ENCODE measurements at places on chromosomes 12 and 14. TPM values are rescaled to one million over a fixed set of nuclear protein-coding genes. Genes with fewer than 3 reads are reported as not detected.

DNA sequence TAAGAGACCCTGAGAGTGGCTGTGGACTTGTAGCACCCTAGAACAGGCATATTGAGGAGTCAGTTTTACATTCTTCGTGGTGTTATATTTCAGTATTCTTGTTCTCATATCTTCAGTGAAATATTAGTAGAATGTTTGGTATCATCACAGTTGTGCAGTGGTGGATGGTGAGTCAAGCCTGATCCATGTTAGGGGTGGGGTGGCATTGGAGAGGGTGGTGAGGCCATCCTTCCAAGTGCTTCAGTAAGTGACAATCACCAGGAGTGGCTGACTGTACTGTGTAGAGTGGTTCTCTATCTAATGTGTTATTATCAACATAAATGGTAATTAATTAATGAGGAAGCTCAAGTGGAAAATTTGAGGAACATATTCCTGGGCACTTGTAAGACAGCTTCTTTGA lies 197.7 kb upstream of the SLC16A7 start:
- no peak for DNase-seq

- no peak for DNase-seq
These were observed 12.2 kb upstream of the TESC start for GRCh38 chr12:117111386-117111785.

- no peak for DNase-seq
These were observed 14.7 kb downstream of the CGRRF1 start for GRCh38 chr14:54524410-54524809.

- no peak for DNase-seq
These were observed 52.5 kb downstream of the KIAA0586 start for GRCh38 chr14:58479975-58480374.

GRCh38 chr12:81416571-81416970 lies 338.7 kb downstream of the ACSS3 start:
- no peak for DNase-seq

GRCh38 chr12:1838994-1839365 lies 18.6 kb downstream of the LRTM2 start:
- no peak for DNase-seq

DNA sequence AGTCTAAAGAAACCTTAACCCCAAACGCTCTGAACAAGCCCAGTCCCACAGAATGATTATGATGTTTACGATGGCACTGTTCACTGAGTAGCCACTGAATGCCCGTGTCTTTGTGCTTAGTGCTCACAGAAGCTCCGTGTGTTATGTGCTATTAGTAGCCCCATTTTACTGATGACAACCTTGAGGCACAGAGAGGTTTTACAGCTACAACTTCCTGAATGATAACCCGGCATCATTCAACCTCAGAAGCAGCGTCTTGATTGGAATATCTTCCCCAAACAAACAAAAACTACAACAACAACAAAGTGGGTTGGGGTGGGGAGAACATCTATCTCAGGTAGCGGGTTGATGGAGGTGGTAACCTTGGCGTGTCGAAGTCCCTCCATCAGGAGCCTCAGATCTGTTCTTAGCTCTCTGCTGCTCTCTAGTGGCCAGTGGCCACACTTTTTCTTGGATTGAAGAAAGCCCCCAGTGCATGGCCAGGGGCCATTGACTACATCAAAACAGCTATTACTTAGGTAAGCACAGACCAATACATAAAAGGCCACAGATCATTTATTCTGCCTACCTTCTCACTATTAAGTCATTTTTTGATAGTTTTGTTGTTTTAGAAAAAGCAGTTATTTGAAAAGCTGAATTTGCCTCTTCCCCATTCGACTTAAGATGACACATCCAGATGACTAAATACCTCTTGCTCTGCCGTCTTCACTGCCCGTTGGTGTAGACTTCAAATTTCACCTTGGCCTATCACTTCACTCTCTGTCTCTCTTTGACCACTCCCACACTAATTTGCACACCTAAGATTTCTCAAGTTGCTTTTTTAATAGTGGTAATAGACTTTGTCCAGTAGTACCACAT lies 376.9 kb downstream of the GALC start:
- peak; percentile 80 for DNase-seq

DNA sequence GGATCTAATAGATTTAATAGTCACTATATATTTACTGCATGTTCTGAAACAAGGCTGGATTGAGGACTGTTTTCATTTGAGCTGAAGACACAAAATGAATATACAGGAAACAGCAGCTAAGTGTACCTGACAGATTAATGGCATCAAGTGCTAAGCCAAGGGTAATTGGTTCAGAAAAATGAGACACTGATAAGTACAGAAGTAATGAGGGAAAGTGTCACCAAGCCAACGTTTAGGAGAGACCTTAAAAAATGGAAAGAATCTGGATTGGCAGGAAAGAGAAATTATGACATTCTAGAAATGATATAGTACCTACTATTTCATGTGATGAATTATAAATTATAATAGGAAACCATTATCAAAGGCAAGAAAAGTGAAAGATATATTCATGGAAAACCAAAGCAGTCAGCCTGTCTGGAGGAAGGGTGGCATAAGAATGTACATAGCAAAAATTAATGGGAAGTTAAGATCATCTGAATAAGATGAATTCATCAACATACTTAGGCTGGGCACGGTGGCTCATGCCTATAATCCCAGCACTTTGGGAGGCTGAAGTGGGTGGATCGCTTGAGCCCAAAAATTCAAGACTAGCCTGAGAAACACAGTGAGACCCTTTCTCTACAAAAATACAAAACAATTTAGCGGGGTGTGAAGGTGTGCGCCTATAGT lies 21.0 kb upstream of the DUSP16 start:
- no peak for DNase-seq

GRCh38 chr12:5794156-5794555 lies 150.9 kb downstream of the ANO2 start:
- DNase-seq: no peak

DNA sequence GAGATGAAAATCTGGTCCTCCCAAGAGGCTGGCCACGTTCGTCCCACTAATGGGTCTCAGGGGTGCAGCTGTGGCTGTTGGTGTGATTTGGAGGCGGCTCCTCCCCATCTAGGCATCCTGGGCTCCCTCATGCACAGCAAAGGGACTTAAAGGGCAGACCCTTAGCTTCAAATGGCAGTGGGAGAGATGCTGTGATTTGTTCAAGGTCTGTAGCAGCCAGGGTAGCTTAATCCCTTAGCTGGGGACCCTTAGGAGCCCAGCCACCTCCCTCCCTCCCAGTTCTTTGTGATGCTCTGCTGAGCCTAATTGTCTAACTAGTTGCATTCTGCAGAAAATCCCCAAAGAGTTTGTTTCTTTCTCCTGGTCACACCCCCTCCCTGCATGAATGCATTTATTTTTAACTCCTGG lies 18.3 kb downstream of the DYRK4 start:
- DNase-seq: peak; percentile 87

GRCh38 chr12:50050119-50050385 lies 7.3 kb upstream of the ASIC1 start:
- DNase-seq: no peak

DNA sequence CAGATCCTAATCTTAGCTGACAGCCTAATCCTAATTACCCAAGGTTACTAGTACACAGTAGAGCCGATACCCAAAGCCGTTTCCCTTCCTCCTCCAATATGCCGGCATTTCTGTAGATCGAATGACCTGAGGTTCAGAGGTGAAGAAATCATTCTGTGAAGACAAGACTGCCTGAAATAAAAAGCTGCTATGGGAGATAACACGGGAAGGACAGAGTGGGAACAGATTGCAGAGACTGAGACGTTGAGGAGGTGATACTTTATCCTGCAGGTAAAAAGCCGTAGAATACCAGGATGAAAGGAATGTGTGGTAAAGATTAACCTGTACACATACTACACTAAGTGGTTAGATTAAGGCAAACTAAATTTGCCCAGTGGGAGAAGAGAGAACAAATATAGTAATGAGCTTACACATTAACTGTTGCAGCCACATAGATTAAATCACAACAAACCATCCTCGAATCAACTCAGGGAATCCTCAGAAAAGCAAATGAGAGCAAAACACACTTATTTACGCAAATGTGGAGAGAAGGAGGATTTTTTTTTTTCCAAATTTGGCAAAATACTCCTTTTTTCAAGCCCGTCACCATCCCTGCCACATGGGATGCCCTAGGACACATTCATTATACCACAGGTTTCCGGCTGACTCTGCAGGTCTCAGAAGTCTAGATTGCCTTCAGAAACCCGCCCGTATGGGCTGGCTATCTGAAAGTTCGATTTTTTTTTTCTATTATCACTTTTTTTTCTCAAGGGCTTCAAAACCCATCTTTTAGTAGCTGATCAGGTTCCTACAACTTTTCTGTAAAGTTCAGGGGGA lies 188.0 kb downstream of the TTC8 start:
- DNase-seq: no peak

GRCh38 chr12:20508359-20508758 lies 140.0 kb downstream of the PDE3A start:
- no peak for DNase-seq

GRCh38 chr14:99506276-99506675 lies 25.1 kb downstream of the CCNK start:
- DNase-seq: no peak

DNA sequence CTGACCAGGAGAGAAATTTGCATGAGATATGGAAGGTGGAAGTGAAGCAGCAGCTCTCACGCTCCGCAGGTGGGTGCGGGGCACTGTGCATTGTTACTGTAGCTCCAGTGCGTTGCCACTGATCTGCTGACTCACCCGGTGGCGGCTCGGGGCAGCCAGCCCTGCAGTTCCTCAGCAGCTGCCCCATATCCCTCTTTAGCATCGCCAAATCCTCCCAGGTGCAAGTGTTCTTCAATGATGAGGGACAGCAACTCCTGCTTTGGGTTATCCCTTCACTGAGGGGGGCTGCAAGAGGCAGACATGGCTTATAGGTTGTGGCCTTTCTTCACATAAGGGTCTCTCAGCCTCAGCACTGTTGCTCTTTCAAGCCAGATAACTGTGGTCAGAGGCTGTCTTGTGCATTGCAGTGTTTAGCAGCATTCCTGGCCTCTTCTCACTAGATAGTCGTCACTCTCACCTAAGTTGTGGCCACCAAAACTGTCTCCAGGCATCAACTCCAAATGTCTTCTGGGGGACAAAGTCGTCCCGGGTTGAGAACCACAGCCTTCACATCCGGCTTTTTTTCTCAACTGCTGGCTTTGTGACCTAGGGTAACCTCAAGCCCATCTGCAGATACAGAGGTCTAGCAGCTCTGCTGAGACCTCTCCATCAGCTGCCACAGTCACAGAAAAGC lies 180.8 kb downstream of the EFCAB11 start:
- DNase-seq: peak; percentile 51

KLRC3 gene
- not detected for total RNA-seq

PHETA1 gene
- total RNA-seq: 12.8 TPM

TROAP gene
- total RNA-seq: 40.0 TPM

RIC8B gene
- total RNA-seq: 21.2 TPM

SPIC gene
- not detected for total RNA-seq

BBS10 gene
- 22.8 TPM for total RNA-seq

SERPINA3 gene
- not detected for total RNA-seq

NDUFB1 gene
- 348 TPM for total RNA-seq

AQP6 gene
- total RNA-seq: 0.12 TPM

PTPRB gene
- 0.06 TPM for total RNA-seq

TMEM30B gene
- total RNA-seq: 0.07 TPM

SPTB gene
- 0.09 TPM for total RNA-seq

SLC5A8 gene
- total RNA-seq: not detected

APOLD1 gene
- 7.4 TPM for total RNA-seq

PPP1R1A gene
- total RNA-seq: 2.3 TPM
